ENCODE measurements at places on chromosomes 7 and 10. TPM values are rescaled to one million over a fixed set of nuclear protein-coding genes. Genes with fewer than 3 reads are reported as not detected.

The MUC12 gene
- under 0.01 TPM for total RNA-seq

The TSPAN13 gene
- 1.1 TPM for total RNA-seq

The AVPI1 gene
- total RNA-seq, result 32.1 TPM

The OR2A5 gene
- total RNA-seq, result not detected

The GIGYF1 gene
- total RNA-seq, result 22.8 TPM

The OR2A12 gene
- not detected for total RNA-seq

The SPDYE2 gene
- total RNA-seq, result not detected

The ITPRID1 gene
- total RNA-seq, result not detected

The MYOZ1 gene
- total RNA-seq, result 0.12 TPM

The GJD4 gene
- total RNA-seq, result 0.16 TPM

The CAMK2G gene
- total RNA-seq, result 136 TPM

The EVX1 gene
- not detected for total RNA-seq

The SAP25 gene
- total RNA-seq, result not detected

The SPDYE16 gene
- not detected for total RNA-seq

The ANXA8 gene
- total RNA-seq, result 1.1 TPM

The ABCC2 gene
- total RNA-seq, result 1.3 TPM

The AKR1C2 gene
- 36.7 TPM for total RNA-seq
